ENCODE measurements at places on chromosomes 3 and 15. TPM values are rescaled to one million over a fixed set of nuclear protein-coding genes. Genes with fewer than 3 reads are reported as not detected.

SLC22A13 gene
- not detected for total RNA-seq

ARPIN gene
- 11.9 TPM for total RNA-seq

GPR176 gene
- 17.5 TPM for total RNA-seq

ZDHHC23 gene
- 0.87 TPM for total RNA-seq

SYNPR gene
- not detected for total RNA-seq

SPATA12 gene
- total RNA-seq, result not detected

SERPINI2 gene
- total RNA-seq, result not detected

AMIGO3 gene
- not detected for total RNA-seq

CCR4 gene
- total RNA-seq, result not detected

TNFAIP8L3 gene
- total RNA-seq, result 1.1 TPM

ATP13A5 gene
- not detected for total RNA-seq

CATSPER2 gene
- 0.78 TPM for total RNA-seq

BFSP2 gene
- total RNA-seq, result not detected

CLDN1 gene
- total RNA-seq, result 6.2 TPM

CIP2A gene
- 9.2 TPM for total RNA-seq

NRROS gene
- under 0.01 TPM for total RNA-seq

SCG5 gene
- total RNA-seq, result 14.8 TPM

BOC gene
- 5.2 TPM for total RNA-seq

GRAMD2A gene
- 7.5 TPM for total RNA-seq

SPTSSB gene
- 0.23 TPM for total RNA-seq

CCR9 gene
- not detected for total RNA-seq

FBXW12 gene
- total RNA-seq, result not detected

CRYGS gene
- total RNA-seq, result 0.84 TPM

P3H2 gene
- total RNA-seq, result 76.2 TPM

Data from hair follicular keratinocyte (primary cell).